MG63 (cell line): ENCODE measurements at places on chromosomes 2 and 18. TPM values are rescaled to one million over a fixed set of nuclear protein-coding genes. Genes with fewer than 3 reads are reported as not detected.

The PAX8 gene
- 0.46 and 0.69 TPM in 2 replicates for total RNA-seq

The HOXD4 gene
- 0.26 TPM in 1 of 2 replicates, not detected in the other for total RNA-seq

The ZNF396 gene
- 0.10 and 0.25 TPM in 2 replicates for total RNA-seq

The PSMA8 gene
- total RNA-seq, result 0.23 TPM in 1 of 2 replicates, not detected in the other

The CROCC2 gene
- not detected in 2 replicates for total RNA-seq

The GKN1 gene
- total RNA-seq, result not detected in 2 replicates

The TRIM43 gene
- not detected in 2 replicates for total RNA-seq

The PLCL1 gene
- total RNA-seq, result not detected in 2 replicates

The EIF4E2 gene
- 96.4 and 110 TPM in 2 replicates for total RNA-seq

The AKAIN1 gene
- total RNA-seq, result not detected in 2 replicates

The CUL3 gene
- total RNA-seq, result 55.6 and 68.9 TPM in 2 replicates

The ALPI gene
- not detected in 2 replicates for total RNA-seq

The FBXO48 gene
- 0.13 TPM in 1 of 2 replicates, not detected in the other for total RNA-seq
